ENCODE measurements at places on chromosomes 5 and 9.

DNA sequence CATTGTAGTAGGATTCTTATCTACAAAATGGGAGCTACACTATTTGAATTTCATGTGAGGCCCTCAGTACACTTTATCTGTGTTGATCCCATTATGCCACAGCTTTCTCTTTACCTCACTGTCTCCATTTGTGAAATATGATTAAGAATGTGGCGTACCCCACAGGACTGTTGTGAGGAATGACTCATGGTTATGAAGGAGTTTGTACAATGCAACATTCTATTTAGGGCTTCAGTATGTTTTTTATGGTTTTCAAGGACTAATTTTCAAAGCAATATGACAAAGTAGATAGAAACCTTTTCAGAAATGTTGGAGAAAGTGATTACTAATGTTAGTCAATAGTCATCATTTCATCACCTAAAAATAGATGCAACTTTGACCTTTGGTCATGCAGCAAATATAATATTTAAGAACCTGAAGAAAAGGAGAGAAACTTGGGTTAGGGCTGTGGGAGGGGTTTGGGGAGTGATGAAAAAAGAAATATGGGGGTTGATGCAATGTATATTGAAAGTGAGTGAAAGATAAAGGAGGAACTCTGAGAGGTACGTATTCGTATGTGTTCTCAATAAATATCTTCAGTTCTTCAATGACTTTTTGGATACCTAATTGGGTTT lies 53.7 kb upstream of the PIP5K1B start:
- no peak for DNase-seq

GRCh38 chr5:158852622-158853021 lies 247.1 kb downstream of the EBF1 start:
- no peak for DNase-seq

DNA sequence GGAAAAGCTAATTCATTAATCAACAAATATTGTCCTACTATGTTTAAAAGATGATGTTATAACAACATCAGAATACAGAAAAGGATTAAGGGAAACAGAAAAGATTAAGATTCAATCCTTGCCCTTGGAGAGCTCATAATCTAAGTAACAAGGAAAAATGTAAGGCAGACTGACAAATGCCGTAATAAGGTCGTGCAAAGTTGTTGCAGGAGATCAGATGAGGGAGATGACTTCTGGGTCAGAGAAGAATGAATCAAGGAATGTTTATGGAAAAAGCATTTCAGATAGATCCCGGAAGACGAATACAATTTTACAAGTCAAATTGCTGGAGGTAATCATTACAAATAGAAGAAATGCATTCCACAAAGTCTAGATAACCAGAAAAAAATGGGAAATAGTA lies 6.4 kb downstream of the ADAMTS6 start:
- DNase-seq, result no peak

DNA sequence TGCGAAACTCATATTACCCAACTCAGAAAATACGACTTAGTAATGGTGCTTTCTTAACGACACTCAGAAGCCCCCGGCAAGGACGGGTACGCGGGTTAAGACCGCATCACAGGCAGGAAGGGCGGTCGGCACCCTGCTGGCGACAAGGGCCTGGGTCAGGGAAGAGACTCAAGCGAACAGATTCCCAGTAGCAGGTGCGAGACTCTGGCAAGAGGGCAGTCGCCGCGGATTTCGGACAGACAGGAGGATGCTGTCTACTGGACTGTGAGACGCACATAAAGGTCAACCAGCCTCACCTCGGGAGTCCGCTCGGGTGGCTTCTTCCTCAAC lies 398 bp downstream of the RAPGEF6 start:
- DNase-seq, result peak; percentile 19

DNA sequence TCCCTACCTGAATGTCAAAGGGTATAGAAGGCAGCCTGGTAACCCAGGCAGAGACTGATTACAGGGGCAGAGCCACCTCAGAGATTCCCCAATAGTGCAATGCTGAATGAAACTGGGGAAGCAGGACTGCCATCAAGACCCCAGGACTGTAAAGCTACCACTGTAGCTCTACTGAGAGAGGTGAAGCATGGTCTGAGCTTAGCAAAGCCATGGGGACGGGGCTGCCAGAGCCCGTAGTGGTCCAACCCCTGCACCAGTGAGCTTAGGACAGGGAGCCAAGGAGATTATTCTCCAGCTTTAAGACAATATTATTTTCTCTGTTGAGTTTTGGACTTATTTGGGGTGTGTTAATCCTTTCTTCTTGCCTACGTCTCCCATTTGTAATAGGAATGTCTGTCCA lies 679.3 kb upstream of the GRAMD2B start:
- no peak for DNase-seq

GRCh38 chr5:43332401-43332800 lies 19.2 kb upstream of the HMGCS1 start:
- DNase-seq, result no peak

DNA sequence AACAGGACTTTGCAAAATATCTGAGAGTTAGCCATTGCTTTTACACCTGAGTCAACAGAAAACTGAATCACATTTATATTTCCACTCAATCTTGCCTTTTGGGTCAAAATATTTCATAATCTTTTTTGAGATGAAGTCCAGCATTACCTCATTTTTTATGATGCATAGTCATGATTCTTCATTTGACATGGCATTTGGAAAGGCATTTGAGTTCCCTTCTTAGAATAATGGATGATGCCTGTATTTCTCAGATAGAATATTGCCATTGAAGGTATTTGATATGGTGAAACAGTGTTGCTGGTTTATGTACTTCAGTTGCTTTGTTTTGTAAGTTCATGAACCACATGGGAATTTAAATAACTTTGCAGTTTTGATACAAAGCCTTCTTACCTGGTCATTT lies 180.4 kb downstream of the PRR16 start:
- no peak for DNase-seq

- no peak for DNase-seq
Observed at GRCh38 chr5:32254881-32255539, 57.7 kb downstream of the MTMR12 start.

- no peak for DNase-seq
Observed at GRCh38 chr5:676699-677076, 16.5 kb downstream of the TPPP start.

DNA sequence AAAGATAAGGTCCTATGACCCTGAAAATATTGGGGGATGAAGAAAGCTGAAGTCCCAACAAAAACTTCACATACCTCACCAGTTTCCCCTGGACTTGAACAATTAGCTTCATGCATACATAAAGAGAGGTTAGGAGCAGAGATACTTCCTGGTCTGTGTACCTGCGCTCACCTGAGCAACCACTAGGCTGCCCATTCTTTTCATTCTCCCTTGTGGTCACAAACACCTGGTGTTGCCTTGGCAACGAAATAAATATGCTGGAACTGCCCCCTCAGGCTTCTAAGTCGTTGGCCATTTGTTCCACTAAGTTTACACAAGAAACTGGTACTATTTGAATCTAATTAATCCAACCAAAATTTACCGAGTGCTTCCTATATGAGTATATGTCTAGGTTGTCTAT lies 18.1 kb downstream of the OTP start:
- no peak for DNase-seq

GRCh38 chr5:177116631-177117373 lies 16.8 kb upstream of the NSD1 start:
- DNase-seq, result peak; percentile 94

DNA sequence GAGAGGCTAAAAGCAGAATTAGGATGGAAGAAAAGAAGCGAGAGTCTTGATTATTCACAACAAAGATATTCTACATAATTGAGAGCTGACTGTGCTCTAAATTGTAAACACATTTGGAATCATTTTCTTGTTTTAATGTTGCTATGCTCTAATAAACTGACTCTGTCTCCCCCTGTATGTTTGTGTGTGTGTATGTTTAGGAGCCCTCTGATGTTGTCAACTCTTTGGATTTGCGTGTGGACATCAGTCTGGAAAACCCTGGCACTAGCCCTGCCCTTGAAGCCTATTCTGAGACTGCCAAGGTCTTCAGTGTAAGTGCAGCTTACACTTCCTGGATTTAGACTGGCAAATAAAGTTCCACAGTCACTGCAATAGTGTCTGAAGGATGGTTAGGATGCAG lies 37.8 kb downstream of the MOCS2 start:
- no peak for DNase-seq

DNA sequence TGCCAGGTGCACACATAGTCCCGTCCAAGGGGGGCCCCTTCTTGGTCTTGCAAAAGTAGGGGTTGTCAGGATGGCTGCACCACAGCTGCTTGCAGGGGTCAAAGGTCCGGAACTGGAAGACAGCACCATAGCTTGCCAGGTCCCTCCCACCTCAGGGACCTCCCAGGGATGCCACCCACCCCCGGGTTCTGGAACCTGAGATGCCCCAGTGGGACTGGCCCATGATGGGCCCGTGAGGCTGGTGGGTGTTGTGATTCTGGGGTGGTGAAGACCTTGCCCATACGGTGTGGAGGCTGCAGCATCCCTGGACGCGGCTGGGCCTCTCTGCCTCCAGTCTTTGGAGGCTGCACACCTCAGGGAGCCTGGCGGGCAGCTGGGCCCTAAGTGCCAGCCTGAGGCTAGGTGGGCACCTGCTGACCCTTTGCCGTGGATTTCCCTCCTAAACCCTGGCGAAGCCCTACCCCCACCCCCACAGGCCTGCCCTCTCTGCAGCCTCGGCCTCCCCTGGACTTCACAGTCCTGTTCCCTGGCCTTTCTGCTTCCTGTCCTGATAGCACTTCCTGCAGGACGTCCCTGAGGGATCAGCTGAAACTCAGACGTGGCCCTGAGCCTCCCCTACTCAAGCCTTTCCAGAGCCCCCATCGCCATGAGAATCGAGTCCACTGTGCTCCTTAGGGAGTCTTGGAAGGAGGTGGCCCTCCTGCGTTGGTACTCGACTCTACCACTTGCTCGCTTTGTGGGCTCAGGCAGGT lies 92.1 kb downstream of the ZNF354C start:
- no peak for DNase-seq

GRCh38 chr9:69762527-69762926 lies 2.7 kb upstream of the PTAR1 start:
- DNase-seq, result no peak

- no peak for DNase-seq
Observed at GRCh38 chr9:130913599-130914416, 17.2 kb upstream of the QRFP start.

GRCh38 chr9:84731696-84732095 lies 62.2 kb downstream of the NTRK2 start:
- DNase-seq, result no peak

- no peak for DNase-seq
Observed at GRCh38 chr5:133531594-133531993, 80.7 kb downstream of the FSTL4 start.

GRCh38 chr9:4980086-4980727 lies 4.9 kb upstream of the JAK2 start:
- DNase-seq, result no peak

- DNase-seq, result no peak
Observed at GRCh38 chr9:22204240-22204639, 195.1 kb upstream of the CDKN2B start.

GRCh38 chr5:130323804-130324454 lies 419.7 kb downstream of the CHSY3 start:
- DNase-seq, result no peak

DNA sequence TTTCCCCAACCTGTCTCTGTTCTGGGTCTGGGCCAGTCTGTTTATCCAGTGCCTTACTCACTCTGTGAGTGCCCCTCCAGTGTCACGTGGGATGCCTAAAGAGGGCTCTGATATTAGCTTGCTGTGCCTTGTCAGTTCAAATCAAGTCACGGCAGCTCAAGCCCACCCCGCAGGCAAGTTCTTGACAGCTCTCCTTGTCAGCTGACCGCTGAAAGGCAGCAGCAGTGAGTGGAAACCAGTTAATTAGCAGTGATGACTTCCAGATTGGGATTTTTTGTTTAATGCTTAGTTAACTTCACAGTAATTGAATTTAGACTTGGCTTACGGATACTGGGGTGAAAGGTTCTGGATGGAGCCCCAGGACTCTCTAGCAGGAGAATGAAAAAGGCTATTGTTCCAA lies 210.1 kb downstream of the PSAT1 start:
- DNase-seq, result no peak

GRCh38 chr5:41707853-41708603 lies 162.2 kb downstream of the OXCT1 start:
- DNase-seq, result peak; percentile 44

DNA sequence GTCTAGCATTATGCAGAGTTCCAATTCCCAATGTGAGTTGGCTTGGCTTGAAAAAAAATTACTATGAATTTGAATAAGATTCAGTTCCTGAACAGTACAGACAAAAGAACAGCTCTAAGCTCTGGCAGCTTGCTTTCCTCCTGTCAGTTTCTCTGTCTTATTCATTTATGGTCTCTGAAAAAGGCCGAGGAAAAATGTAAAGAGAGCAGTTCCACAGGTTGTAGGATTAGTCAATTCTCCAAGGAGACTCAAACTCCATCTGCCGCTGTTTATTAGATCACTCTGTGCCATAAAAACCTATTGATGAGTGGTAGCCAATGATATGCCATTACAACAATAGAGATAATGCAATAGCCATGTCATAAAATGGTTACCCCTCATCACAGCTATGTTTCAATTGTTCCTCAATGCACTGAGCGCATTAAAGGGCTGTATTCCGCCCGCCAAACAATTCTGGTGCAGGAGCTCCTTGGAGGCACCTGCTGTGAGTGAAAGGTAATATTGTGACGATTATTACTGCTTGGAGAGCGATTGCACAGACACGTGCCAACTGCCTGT lies 188.2 kb downstream of the ARRDC3 start:
- no peak for DNase-seq

DNA sequence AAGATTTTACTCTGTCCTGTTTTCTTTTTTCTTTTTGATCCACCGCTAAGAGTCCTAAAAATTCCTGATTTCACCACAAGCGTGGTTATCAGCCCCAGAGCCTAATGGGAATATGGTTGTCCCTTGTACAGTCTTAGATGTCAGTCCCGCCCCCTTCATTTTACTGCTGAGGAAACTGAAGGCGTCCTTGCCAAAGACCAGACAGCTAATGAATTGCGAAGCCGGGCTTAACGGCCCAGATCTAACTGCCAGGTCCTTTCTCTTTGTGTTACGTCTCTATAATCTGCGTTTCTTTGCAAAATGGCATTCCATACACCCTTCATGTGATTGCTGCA lies 497 bp downstream of the NSA2 start:
- peak; percentile 29 for DNase-seq

DNA sequence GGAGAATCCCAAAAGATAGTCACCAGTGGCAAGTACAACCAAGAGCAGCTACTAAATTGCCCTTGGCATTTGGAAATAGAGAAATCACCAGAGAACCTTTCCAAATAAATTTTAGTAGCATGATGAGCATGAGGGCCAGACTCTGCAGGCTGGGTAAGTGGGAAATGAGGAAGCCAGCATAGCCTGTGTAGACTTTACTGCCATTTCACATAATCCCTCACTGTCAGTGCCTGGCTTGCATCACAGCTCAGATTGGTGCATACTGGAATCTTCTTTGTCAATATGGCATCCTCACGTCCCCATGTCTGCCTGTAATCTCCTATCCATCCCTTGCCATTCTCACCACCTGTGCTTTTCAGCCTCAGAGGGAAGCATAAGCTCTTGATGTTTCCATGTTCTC lies 14.5 kb downstream of the GRAMD2B start:
- DNase-seq, result no peak

- DNase-seq, result peak; percentile 41
Observed at GRCh38 chr9:88826771-88827181, 164.5 kb upstream of the S1PR3 start.

Data from hepatic stellate cell (primary cell).